ENCODE measurements at places on chromosomes 7 and 10.
A peak's percentile ranks its signal among the peaks of the same experiment; 100 is the strongest.

GRCh38 chr10:99805190-99805589 lies 22.8 kb downstream of the ABCC2 start:
- no peak for DNase-seq

DNA sequence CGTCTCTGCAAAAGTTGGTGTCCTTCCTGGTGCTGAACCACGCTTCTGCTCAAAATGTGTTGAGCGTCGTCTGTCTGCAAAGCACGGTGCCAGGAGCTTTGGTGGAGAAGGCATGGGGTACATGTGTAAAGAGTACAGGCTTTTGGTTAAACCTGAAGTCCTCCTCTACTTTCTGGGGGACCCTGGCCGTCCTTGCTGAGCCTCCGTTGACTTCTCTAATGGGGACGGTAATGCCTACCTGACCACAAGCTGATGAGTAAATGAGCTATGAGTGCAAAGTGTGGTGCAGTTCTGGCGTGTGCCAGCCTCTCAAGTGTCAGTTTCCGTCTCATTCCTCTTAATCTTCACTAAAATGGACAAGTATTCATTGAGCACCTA lies 527 bp upstream of the HERPUD2 start:
- no peak for DNase-seq

DNA sequence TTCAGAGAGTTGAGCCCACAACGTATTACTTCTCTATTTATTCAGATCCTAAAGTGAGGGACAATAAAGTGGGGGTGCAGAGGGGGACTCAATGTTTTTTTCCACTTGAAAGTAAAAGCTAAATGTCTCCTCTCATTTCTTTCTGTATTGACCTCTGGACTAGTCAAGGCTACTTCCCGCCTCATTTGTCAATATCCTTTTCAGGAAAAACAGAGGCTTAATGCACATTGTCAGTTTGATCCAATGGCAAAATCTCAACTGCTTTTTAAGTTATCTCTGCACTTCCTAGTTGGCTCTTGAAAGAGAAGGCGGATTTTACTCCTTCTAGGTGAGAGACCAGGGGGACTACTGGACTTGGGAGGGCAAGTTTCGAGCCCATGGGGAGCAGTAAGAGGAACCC lies 56.4 kb downstream of the HIPK2 start:
- DNase-seq: no peak

- DNase-seq: no peak
Observed at GRCh38 chr10:101761226-101761625, 14.7 kb downstream of the FGF8 start.

DNA sequence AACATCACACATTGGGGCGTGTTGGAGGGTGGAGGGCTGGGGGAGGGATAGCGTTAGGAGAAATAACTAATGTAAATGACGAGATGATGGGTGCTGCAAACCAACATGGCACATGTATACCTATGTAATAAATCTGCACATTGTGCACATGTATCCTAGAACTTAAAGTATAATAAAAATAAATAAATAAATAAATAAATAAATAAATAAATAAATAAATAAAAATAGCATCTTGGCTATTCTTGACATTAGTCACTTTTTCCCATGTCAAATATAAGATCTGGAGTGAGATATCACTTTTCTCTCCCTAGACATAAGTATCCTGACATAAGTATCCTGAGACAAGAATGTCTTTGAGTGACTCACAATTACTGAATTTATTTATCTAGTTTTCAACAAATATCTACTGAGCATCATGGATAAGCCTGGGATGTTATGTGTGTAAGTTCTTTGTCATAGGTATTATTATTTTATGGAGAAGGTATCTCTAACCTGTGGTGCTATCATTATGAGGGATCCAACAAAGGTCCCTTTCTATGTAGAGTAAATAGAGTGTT lies 691.3 kb downstream of the SORCS1 start:
- DNase-seq: no peak

GRCh38 chr7:157650131-157650631 lies 313.4 kb downstream of the DNAJB6 start:
- no peak for DNase-seq

DNA sequence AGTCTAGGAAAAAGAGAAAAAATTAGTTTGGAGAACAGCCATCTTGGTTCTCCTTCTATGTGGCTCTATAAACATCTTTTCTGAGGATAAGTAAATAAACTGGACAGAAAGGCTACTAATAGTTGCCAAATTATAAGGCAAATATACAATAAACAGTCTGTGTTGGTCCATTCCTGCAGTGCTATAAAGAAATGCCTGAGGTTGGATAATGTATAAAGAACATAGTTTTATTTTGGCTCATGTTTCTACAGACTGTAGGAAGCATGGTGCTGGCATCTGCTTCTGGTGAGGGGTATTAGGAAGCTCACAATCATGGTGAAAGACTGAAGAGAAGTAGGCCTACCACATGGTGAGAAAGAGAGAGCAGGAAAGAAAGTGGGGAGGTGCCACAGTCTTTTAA lies 209.7 kb downstream of the MACC1 start:
- no peak for DNase-seq

DNA sequence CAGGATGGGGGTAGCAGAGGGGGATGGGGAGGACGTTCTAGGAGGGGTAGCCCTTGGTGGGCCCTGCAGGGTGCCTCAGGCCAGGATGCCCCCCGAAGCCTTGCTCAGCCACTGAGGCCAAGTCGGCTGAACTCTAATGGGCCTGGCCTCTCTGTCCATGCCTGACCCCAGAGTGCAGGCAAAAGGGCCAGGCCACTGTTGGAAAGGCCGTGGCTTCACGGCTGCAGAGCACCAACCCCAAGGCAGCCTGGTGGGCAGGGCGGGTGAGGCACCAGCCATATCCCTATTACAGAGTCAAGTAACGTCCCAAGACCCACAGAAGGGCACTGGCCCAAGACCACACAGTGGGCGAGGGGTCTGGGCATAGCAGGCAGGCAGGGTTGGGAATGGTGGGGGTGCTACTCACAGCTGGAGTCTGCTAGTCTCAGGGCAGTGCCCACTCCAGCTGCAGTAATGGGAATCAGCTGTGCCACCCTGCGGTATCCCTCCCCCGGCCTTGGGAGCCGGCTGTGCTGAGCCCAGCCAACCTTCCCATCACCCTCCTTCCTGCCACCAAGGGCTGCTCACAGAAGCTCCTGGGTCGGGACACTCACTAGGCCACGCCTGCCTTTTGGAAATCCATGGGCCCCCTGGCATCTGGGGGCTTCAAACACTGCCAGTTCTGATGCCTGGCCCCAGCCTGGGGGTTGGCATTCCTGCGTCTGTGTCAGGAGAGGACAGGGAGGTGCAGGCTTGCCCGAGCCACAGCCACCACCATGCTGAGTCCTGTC lies 4.0 kb upstream of the LFNG start:
- DNase-seq: no peak

DNA sequence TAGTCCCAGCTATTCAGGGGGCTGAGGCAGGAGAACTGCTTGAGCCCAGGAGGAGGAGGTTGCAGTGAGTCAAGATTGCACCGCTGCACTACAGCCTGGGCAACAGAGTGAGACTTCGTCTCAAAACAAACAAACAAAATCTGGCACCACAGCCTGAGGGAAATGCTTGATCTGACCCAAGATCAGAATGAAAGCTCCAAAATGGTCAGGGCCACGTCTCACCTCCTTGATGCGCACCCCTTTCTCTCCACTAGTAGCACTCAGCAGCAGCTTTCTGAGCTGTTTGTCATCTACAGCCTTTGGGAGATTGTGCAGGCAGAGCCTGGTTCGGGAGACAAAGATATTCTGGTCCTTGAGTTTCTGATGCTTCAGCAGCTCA lies 22.7 kb downstream of the RBM28 start:
- no peak for DNase-seq

DNA sequence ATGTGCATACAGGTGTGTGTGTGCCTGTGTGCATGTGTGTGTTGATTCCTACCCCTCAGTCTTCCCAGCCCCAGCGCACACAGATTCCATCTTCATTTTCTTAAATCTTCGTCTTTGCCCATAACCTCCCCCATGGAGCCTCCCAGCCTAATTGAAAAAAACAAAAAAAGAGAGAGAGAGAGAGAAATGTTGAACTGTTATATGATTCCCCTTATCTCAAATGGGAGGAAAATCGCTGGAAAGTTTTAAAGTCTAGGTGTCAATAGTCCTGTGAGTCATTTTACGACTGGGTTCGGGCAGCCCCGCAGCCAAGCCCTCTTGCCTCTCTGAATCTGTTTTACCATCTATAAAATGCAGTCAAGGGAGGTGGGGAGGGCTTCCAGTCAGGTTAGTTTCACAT lies 60.9 kb downstream of the SPOCK2 start:
- DNase-seq: no peak

- DNase-seq: no peak
Observed at GRCh38 chr10:43370671-43371215, 693 bp upstream of the FXYD4 start.

- DNase-seq: peak; percentile 12
Observed at GRCh38 chr10:6912424-6912823, 332.3 kb upstream of the PRKCQ start.

DNA sequence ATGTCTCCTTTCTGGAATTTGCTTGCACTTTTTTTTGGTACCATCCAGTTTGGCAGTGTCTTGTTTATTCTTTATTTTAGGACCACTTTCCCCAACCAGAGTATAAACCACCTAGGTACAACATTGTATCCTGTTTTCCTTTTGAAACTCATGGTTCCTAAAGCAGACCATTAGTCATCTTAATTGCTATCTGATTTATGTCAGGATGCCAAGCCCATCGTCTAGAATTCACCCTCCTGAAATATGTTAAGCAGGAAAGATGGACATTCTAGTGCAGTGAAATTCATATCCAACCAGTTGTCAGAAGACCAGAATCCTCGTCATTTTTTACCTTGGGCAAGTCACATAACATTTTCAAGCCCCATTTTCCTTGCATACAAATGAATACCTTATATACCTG lies 223.6 kb upstream of the KMT2E start:
- peak; percentile 32 for DNase-seq

GRCh38 chr10:11147722-11148121 lies 130.1 kb downstream of the CELF2 start:
- no peak for DNase-seq

- DNase-seq: no peak
Observed at GRCh38 chr10:73841526-73842285, 30.3 kb upstream of the NDST2 start.

DNA sequence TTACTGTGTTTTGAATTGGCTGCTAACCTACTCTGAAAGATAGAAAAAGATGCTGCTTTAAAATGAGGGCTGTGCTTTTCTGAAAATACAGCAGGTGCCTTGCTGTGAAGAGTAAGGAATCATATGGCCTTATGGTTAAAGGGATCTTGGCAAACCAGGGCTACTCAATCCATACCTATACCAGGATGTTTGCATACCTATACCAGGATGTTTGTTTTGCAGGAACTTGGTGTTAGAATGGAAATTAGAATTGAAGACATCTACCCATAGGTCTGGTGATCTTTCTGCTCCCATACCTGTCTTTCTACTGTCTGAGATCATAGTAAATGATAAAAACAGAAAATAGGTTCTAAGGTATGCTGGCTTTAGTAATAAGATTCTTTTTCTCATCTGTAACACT lies 200.2 kb upstream of the C7orf33 start:
- DNase-seq: no peak

DNA sequence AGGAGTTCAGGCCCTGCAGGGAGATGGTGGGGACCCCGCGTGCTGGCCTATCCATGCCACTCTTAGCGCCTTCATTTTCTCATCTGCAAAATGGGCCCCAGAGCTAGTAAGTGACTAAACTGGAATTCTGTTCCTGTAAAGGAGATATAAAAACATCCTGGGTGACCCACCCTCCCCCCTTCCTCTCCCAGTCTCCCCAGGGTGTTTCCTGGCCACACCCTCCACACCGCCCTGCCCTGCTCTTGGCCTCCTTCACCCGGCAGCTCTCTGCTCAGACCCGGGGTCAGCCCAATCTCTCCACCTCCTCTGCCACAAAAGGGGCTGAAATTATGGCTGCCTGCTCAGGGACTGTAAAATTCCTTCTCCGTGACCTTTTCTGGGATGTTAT lies 70.7 kb downstream of the C10orf105 start:
- DNase-seq: no peak

GRCh38 chr7:94374721-94375566 lies 19.8 kb upstream of the COL1A2 start:
- DNase-seq: peak; percentile 85

DNA sequence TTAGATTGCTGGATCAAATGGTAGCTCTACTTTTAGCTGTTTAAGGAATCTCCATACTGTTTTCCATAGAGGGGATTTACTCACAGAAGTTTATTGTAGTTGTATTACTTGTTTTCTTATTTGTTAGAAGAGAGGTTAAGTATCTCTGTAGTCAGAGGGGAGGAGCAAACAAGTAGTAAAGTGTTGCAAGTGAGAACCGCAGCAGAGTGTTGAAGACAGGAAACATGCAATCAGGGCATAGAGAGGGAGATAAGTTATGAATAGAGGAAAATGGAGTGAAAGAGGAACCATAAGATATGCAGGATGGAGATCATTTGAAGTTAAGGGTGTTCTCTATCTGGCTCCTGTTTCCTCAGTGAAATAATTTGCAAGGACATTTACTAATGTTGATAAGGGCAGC lies 331.4 kb upstream of the TMEM229A start:
- no peak for DNase-seq

DNA sequence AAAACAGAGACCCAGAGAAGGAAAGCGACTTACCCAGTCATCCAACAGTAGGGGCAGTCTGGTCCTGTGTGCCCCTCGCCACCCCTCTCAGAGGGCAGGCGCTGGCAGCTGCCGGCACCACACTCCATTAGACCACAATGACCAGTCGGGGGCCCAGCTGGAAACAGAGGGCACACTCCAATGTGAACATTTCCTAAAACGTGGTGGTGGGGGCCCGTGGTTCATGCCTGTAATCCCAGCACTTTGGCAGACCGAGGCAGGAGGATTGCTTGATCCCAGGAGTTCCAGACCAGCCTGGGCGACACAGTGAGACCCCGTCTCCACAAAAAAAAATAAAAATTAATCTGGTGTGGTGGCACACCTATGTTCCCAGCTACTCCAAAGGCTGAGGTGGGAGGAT lies 912 bp upstream of the OAT start:
- DNase-seq: no peak

- no peak for DNase-seq
Observed at GRCh38 chr7:1200045-1200444, 32.6 kb upstream of the UNCX start.

DNA sequence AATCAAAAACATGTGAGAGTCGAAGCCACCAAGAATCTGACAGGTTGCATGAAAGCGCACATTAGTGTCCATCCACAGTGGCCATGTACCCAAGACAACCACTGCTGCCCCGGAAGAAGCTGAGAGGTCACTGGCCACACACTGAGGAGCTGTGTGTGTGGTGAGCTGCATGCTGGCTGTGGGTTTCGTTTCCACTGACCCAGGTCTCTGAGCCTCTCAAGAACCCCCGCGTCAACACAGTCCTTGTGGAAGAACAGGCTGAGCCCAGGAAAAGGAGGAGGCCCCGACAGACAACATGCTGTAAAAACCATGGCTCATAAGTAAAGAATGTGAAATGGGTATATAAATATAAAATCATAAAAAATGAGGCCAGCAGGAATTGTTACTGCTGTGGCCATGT lies 8.2 kb downstream of the VIPR2 start:
- DNase-seq: no peak

GRCh38 chr10:69866688-69867461 lies 65.2 kb downstream of the COL13A1 start:
- DNase-seq: peak; percentile 80

Data from endothelial cell of umbilical vein (primary cell).